Midbrain (tissue), 1 donor: ENCODE measurements at places on chromosomes 1 and 21.

- DNase-seq: no peak
Measured at GRCh38 chr1:239803781-239804180, 287.9 kb upstream of the FMN2 start.

DNA sequence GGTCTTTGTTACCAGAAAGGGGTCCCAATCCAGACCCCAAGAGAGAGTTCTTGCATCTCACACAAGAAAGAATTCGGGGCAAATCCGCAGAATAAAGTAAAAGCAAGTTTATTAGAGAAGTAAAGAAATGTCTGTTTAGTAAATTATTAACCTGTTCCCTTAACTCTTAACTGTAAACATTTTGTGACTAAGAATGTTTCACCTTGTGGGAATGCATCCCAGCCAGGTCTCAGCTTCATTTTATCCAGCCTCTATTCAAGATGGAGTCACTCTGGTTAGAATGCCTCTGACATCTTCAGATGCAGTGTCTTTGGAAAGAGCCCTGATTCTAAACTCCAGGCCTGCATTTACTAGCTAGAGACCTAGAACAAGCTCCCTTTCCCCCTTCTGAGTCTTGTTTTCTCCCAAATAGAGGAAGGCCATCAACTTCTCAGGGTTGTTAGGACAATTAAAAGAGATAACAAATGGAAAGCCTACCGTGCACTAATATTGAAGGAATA lies 4.5 kb upstream of the FABP3 start:
- DNase-seq: no peak

DNA sequence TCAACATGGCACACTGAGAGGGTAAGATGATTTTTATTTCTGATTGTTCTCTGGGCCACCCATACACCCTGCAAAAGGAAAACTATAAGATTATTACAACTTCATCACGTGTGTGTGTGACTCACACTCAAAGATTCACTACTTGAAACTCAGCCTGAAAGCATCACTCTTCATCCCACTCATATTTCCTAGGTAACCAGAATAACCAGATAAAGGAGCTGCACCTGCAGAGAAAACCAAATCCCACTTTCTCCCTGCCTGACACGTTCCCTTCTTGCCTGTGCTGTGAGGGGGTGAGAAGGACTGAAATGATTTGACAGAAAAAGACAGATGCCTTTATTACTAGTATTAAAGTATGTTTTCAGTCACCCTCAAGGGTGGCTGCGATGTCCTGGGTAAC lies 131.6 kb downstream of the TGFBR3 start:
- no peak for DNase-seq

- DNase-seq: no peak
Measured at GRCh38 chr1:8213676-8214075, 104.2 kb upstream of the SLC45A1 start.

- no peak for DNase-seq
Measured at GRCh38 chr1:164021813-164022212, 537.2 kb upstream of the PBX1 start.

- DNase-seq: no peak
Measured at GRCh38 chr21:46205166-46205565, 20.9 kb upstream of the SPATC1L start.

DNA sequence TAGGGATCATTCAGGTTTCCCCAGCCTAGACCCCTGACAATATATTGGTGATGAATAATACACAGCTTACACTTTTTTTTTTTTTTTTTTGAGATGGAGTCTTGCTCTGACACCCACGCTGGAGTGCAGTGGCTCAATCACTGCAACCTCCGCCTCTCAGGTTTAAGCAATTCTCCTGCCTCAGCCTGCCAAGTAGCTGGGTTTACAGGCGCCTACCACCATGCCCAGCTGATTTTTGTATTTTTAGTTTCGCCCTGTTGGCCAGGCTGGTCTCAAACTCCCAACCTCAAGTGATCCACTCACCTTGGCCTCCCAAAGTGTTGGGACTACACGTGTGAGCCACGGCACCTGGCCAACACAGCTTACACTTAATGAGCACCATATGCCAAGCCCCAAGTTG lies 7.2 kb downstream of the VASH2 start:
- DNase-seq: no peak

DNA sequence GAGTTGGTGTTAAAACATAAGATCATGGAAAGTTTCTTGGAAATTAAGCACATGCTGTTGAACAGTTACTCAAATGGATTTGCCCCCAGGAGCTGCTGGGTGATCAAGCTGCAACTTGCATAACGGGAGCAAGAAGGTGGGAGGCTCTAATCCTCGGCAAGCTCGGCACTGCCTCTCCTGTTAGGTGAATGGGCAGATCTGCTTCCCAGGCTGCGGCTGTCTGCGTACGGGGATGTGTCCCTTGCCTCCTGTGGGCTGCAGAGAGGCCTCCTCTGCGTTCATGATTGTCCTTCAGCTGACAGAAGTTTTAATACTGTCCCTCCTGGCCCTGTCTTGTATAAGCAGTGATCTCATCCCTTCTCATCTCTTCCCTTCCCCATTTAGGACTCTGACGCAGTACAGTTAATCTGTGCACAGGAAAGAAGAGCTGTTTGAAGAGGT lies 36.7 kb downstream of the ATP1A1 start:
- no peak for DNase-seq

DNA sequence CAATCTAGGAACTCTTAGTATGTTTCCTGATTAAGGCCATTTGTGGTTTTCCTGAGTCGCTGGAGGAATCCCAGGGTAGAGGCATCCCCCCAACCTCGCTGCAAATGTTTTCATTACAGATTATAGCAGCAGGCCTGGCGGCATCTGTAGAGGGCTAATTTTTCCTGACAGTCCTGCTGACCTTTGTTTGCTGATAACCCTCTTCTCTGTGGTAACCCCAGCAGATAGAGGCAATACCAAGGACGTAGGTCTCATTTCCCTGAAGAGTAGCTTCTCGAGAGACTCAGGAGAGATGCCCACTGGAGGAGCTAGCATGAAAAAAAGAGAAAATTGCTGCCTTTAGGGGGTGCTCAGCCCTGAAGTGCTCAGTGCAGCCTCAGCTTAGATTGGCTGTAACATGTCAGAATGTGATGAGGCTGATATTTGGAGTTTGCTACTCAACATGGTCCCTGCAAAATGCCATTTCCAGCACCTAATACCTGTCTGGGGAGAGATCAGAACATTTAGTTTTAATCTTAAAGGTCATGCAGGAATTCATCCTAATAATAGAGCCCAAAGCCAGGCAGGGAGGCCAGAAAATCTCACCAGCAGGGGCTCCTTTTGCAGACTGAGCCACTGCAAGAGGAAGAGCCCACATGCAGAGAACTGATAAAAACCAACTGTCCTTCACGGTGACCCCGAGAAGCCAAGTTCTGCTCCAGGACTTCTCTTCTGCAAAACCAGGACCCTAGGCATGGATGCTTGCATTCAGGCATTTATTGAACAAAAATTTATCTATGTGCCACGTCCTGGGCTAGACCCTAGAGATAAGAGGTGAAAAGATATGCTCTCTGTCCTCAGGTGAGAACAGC lies 184.5 kb downstream of the KAZN start:
- DNase-seq: no peak

GRCh38 chr1:19467199-19468187 lies 17.8 kb downstream of the CAPZB start:
- DNase-seq: no peak

- DNase-seq: no peak
Measured at GRCh38 chr1:6090288-6090687, 44.6 kb downstream of the KCNAB2 start.

GRCh38 chr1:234149217-234149616 lies 224.0 kb upstream of the COA6 start:
- no peak for DNase-seq

DNA sequence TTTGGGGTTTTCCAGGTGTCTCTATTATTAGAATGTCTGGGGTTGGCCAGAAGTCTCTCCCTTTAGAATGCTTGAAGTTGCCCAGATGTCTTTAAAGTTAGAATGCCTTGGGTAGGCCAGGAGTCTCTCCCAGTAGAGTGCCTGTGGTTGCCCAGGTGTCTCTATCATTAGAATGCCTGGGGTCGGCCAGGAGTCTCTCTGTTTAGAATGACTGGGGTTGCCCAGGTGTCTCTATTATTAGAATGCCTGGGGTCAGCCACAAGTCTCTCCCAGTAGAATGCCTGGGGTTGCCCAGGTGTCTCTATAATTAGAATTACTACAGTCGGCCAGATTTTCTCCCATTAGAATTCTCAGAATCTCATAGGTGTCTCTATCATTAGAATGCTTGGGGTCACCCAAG lies 55.2 kb downstream of the RNF187 start:
- no peak for DNase-seq

GRCh38 chr1:102919659-102920058 lies 188.7 kb downstream of the COL11A1 start:
- no peak for DNase-seq

DNA sequence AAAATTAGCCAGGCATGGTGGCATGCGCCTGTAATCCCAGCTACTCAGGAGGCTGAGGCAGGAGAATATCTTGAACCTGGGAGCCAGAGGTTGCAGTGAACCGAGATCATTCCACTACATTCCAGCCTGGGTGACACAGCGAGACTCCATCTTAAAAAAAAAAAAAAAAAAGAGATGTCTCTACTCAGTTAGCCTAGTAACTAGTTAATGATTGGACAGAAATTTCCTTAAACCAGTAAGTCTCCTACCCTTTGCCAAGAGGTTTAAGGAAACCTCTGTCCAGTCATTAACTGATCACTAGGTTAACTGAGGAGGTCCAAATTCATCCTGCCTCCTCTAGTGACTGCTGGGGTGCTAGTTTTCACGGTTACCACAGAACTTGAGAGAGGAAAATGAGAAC lies 143.9 kb upstream of the UBE2U start:
- DNase-seq: no peak

- no peak for DNase-seq
Measured at GRCh38 chr1:64983110-64983509, 16.8 kb upstream of the JAK1 start.

GRCh38 chr1:118902711-118903191 lies 85.4 kb downstream of the TBX15 start:
- DNase-seq: no peak

- DNase-seq: no peak
Measured at GRCh38 chr1:178450871-178451270, 45.9 kb downstream of the CLEC20A start.

DNA sequence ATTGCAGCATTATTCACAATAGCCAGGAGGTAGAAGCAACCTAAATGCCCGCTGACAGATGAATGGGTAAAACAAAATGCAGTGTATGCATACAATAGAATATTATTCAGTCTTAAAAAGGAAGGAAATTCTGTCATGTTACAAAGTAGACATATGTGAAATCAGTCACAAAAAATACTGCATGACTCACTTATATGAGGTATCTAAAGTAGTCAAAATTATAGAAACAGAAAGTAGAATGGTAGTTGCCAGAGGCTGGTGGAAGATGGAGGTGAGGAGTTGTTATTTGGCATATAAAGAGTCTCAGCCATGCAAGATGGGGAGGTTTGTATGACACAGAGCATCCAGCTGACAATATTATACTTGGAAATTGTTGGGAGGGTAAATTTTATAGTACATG lies 43.0 kb upstream of the EGLN1 start:
- DNase-seq: no peak

DNA sequence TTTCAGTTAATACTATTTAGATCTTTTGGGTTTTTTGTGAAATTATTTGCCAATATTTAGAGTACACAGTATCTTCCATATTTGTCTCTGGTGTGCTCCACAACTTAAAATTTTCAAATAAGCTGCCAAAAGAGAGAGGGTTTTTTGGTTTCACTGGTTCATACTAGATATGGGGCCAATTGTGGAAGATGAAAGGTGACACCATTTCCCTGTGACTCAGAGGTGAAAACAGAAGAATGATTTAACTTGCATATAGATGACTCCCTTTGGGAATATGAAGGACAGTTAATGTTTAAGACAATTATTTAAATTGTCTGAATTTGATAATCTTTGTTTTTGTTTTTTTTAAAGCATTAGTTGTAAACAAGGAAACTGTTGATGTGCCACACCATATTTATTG lies 37.5 kb downstream of the IVNS1ABP start:
- DNase-seq: no peak

DNA sequence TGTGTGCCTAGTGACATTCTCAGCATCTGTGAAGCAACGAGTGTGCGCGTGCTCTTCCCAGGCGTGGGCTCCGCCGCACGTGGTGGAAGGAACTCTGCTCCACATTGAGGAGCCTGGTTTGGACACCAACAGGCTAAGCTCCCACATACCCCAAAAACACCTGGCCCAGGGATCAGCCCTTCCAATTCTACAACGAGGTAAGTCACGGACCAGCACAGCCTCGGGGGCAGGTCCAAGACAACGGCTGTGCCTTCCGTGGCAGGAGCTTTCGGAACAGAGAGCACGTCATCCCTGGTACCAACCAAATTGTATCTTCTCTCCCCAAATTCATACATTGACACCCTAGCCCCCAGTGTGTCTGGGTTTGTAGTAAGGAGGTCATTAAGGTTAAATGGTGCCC lies 27.2 kb upstream of the PDE9A start:
- DNase-seq: no peak

- DNase-seq: no peak
Measured at GRCh38 chr1:41294216-41294615, 52.1 kb upstream of the SCMH1 start.

DNA sequence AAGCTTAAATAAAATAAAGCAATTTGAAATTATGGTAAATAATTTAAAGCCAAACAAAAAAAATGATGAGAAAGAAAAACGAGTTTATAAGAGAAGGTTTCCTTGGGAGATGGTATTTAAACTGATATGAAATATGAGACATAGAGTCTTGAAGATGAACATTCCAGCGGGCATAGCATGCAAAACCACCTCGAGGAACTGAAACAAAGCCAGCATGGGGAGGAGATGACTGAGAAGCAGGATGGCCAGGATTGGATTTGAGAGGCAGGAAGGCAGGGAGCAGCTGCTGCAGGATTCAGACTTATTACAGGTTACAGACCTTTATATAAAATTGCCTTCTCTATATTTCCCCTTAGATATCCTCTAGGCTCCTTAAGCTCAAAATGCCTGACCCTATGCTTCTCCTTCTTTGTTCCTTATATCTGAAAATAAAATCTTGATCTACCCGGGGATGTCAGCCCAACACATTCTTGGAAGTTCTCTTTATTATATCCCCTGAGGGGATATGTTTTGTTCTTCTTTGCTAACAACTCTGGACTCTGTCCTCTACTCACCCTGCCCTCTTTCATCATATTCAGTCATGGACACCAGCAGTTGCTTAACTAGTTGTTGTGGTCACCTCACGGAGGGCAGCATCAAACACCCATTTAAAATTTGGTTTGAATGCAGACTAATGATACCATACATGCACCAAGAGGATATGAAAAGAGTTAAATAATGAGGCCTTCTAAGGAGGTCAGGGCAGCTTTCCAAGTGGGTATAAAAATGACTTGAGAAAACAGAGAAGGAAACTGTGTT lies 719.1 kb upstream of the B3GALT2 start:
- DNase-seq: no peak

DNA sequence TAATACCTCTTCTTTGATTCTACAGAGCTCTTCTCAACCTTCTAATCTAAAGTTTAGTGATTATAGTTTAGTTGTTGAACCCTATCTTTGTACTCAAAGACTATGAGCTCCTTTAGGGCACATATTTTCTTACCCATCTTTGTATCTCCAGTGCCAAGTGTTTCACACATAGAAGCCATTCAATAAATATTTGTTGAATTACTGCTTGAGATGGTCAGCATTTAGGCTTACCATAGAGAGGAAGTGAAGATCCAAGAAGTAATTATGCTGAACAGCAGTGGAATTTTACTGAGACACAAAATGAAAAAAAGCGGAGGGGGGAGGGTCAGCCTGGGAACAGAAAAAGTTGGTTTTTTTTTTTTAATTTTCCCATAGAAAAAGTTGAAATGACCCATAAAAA lies 21.9 kb downstream of the PIK3R3 start:
- no peak for DNase-seq

- no peak for DNase-seq
Measured at GRCh38 chr1:77310924-77311323, 29.1 kb downstream of the AK5 start.
